8988T (cell line): ENCODE measurements at places on chromosomes 6 and 20.
A peak's percentile ranks its signal among the peaks of the same experiment; 100 is the strongest.

- DNase-seq, result no peak
These were observed 5.6 kb downstream of the TRAM2 start for GRCh38 chr6:52571099-52571755.

GRCh38 chr6:43509984-43510826 lies at the start of gene LRRC73:
LRRC73 (minus strand) TSS chr6:43510346; CDS start chr6:43509785, 561 bp downstream.
- DNase-seq, result peak; percentile 75

DNA sequence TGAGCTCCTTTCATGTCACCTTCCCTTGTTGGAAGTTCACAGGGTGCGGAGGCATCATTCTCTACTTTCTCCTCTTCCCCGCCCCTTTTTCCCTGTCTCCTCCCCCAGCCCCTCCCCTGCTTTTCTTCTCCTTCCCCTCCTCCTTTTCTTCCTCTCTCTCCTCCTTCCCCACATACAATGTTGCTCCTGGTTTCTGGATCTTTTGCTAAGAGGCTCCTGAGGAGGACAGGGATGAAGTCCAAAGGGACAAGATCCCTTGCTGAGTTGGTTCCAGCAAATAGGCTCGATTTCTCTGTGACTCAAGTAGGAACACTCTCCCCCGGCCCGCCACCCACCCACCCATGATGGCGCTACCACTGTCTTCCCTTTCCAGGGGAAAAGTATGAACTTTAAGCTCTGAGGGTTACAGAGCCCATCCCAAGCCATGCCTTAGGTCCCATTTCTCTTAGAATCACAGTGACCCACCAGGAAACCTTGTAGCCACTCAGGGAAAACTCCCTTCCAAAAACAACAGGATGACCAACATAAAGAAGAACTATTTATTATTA lies 852 bp upstream of the TFEB start:
- no peak for DNase-seq

GRCh38 chr6:48078120-48078519 lies 32.9 kb downstream of the PTCHD4 start:
- no peak for DNase-seq

GRCh38 chr20:33401921-33402369 lies 626 bp upstream of the CDK5RAP1 start:
- no peak for DNase-seq
